ENCODE measurements at places on chromosomes 5 and 9.

- DNase-seq = no peak
These were observed 181.3 kb upstream of the ELL2 start for GRCh38 chr5:96142786-96143434.

- no peak for DNase-seq
These were observed 10.9 kb upstream of the PIP5K1B start for GRCh38 chr9:68694125-68694524.

DNA sequence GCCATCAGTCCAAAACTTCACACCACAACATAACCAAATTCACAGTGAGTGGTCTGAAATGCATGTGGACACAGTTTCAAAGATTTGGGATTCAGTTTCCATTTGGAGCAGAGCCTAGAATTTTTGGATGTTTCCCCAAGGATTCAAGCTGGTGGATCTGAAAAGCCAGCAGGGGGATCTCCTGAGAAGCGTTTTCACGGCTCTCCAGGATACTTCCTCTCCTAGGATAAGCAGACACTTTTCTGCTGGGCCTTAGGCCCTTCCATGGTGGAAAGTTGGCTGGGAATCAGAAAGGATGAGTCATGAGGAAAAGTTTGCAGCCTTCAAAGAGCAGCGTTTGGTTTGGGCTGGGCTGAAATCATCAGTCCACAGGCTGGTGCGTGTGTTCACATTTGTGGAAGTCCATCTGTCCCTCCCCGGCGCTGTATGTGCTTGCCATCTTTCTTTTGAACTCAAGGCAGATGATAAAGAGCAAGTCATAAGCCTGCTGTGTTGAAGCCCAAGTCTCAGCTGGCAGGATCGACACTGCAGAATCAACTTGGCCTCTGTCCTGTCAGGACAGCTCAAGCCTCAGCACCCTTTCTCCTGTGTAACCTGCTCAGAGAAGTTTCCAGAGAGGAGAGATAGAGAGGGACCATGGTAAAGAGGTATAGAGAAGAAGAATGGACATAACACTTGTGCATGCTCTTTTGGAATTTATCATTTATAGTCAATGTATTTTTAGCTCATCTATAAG is 152.6 kb upstream of the MSX2 start:
- DNase-seq = no peak

- DNase-seq = no peak
These were observed 41.8 kb downstream of the SH3RF2 start for GRCh38 chr5:145978171-145978570.

DNA sequence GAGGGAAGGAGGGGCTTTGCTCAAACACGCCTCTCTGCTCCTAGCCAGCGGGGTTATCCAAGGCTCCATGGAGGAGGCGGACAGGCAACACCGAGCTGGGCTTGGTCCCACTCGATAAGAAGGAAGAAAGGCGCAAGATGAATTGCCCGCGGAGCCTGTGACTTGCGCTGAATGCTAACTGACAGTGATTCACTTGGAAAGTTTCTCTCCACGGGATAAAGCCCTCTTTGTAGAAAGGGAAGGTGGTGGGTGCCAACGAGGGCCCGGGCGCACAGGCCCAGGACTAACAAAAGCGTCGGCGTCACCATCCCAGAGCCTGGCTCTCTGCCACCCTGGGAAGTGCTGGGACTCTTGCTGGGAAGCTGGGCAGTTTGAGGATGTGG is 76.0 kb downstream of the VAV2 start:
- DNase-seq = no peak

DNA sequence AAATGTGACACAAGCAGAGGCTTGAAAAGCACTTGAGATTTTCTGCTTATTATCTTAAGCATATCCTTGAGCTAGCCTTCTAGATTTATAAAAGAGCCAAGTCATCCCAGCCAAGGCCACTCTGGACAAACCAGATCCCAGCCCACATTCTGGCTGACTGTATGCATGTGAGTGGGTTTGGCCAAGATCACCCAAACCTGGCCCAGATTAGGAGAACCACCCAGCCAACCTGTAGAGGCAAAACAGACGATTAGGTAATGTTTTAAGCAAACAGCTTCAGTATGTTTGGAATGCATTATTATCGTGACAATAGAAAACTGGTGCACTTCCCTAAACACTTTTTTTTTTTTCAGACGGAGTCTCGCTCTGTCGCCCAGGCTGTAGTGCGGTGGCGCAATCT is 151.9 kb downstream of the SPATA31D1 start:
- no peak for DNase-seq

DNA sequence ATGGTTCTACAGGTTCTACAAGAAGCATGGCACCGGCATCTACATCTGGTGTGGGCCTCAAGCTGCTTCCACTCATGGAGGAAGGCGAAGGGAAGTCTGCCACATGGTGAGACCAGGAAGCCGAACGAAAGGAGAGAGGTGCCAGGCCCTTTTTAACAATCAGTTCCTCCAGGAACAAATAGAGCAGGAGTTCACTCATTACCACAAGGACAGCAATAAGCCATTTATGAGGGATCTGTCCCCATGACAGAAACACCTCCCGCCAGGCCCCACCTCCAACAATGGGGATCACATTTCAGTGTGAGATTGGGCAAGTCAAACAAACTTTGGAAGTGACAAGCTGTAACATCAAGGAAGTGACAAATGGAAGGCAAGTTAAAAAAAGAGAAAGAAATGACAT is 95.5 kb upstream of the PTPN3 start:
- DNase-seq = no peak

GRCh38 chr9:95261890-95262289 is 55.6 kb downstream of the FANCC start:
- no peak for DNase-seq

GRCh38 chr5:125002727-125003598 is 256.5 kb upstream of the ZNF608 start:
- DNase-seq = no peak
